NCI-H146 (cell line): ENCODE measurements at places on chromosomes 7 and 10.
A peak's percentile ranks its signal among the peaks of the same experiment; 100 is the strongest.

DNA sequence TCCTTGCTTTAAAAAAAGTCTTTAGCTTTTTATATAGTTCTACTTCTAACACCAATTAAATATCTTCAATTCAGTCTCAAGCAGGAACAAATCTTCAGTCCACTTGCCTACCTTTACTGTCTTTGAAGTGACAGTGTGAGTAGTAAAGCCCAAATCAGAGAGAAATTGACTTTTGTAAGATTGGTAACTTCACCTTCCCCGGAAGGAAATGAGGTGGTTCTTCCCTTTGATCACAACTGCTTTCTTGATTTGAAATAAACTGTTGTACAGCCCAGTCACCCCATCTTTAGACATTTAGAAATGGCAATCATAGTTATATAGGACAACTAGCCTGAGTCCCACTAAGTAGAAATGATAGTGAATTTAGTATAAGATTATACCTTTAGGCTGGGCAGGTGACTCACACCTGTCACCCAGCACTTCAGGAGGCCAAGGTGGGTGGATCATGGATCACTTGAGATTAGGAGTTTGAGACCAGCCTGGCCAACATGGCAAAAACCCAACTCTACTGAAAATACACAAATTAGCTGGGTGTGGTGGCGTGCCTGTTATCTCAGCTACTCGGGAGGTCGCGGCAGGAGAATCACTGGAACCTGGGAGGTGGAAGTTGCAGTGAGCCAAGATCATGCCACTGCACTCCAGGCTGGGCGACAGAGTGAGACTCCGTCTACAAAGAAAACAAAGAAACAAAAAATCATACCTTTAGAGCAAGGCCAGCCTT, 4.7 kb downstream of the FAS start:
- no peak for DNase-seq

GRCh38 chr7:30469303-30469702, 9.3 kb downstream of the NOD1 start:
- DNase-seq: no peak

GRCh38 chr7:1802899-1803298, 132.8 kb downstream of the ELFN1 start:
- no peak for DNase-seq

DNA sequence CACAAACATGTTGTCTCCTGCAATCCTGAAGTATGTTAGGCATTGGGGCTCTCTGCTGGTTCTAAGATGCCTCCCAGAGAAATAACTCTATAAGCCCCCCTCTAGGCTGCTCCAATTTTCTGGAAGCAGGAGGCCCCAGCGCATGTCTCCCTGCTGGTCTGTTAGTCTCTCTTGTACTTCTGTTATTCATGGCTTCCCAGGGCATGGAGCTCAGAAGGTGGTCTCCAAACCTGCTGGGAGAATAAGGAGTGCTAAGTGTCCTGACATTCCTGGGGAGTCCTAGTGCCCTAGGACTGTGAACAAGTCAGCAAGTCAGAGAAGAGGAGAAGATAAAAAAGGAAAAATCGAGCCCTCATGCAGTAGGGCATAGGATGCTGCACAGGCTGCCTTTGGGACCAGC, 70.5 kb upstream of the EFCAB10 start:
- DNase-seq: no peak

GRCh38 chr7:16951483-16952080, 69.8 kb upstream of the AGR3 start:
- DNase-seq: no peak

GRCh38 chr10:6283655-6284054, 80.9 kb downstream of the PFKFB3 start:
- no peak for DNase-seq

- peak; percentile 84 for DNase-seq
These were observed at the start of gene RAB19 for GRCh38 chr7:140403878-140404564. RAB19 (plus strand) TSS chr7:140404058; CDS start chr7:140407647, 3,589 bp downstream.

- no peak for DNase-seq
These were observed 671.4 kb upstream of the GALNT17 start for GRCh38 chr7:70460562-70460961.

- DNase-seq: no peak
These were observed 35.6 kb downstream of the ANKMY2 start for GRCh38 chr7:16609842-16610450.

DNA sequence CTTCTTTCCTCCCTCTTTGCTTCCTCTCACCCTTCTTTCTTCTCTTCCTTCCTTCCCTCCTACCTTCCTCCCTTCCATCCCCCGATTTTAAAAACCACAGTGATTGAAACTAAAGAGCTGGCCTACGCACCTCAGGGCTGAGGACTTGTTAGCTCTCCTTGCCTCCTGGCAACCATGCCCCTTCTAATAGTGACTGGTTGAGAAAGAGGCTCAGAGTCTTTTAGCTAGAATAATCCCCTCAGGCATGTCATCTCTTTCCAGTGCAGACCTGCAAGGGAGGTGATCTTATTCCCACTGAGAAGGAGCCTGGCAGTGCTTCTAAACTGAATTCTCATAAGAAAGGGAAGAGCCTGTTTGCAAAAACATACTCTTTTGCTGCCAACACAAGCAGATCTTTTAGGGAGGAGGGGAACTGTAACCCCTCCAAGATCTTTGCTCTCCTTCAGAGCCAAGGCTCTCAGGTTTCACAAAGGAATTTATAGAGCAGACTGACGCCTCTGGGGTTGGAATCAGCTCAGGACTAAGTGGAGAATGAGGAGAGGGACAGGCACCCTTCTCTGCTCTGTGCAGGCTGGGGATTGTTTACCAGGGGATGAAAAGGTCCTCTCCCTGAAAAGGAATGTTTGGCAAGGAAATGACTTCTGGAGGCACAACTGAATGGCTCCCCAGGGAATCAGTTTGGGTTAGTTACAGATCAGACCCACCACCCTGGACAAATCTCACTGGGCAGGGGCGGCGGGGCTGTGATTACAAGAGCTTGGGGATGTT, 9.4 kb upstream of the ANKRD1 start:
- peak; percentile 5 for DNase-seq

DNA sequence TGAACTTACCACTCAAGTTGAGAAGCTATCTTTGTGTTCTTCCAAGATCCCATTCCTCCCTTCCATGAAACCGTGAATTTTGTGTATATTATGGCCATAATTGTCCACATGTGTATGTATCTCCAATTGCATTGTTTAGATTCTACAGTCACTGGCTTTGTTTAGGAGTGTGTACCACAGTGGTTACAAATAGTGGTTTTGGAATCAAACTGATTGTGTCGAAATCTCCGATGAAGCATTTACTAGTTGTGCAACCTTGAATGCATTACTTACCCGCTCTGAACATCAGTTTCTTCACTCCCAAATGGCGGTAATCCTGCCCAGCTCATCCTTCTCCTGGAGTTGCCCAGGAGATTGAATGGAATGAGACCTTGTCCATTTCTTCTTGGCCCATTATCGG, 145.0 kb upstream of the ZNF32 start:
- no peak for DNase-seq

DNA sequence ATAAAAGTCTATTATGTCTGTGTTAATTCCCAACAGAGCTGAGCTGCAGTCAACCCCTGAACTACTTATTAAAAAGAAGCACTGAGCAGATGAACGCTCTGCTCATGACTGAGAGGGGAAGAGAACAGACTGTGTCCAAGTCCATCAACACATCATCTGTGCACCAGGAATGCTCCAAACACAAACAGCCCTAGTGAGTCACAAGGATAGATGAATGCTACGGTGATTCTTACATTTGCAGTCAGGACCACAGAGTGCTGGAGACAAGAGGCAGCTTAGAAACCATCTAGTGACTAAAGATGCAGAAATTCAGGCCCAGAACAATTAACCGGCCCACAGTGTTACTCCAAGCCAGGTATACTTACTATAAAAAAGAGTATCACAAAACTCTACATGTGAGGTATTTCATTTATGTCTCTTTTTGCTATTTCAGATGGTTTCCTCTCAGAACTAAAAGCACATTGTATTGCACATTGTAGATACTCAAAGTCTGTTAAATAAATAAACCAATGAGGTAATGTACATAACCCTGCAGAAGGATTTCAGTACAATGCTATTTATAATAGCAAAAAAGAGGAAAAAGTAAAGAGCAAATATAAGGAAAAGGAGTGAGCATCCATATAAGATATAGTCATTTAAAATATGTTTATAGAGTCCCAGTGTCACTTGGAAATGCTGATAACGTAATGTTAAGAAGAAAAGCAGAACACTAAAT, 159.2 kb downstream of the KCNMA1 start:
- DNase-seq: no peak

- DNase-seq: no peak
These were observed 7.3 kb upstream of the CABCOCO1 start for GRCh38 chr10:61655335-61655851.

- DNase-seq: no peak
These were observed 59.9 kb upstream of the DUSP5 start for GRCh38 chr10:110437761-110438341.
